ENCODE measurements at places on chromosomes 4 and X.
A peak's percentile ranks its signal among the peaks of the same experiment; 100 is the strongest.

DNA sequence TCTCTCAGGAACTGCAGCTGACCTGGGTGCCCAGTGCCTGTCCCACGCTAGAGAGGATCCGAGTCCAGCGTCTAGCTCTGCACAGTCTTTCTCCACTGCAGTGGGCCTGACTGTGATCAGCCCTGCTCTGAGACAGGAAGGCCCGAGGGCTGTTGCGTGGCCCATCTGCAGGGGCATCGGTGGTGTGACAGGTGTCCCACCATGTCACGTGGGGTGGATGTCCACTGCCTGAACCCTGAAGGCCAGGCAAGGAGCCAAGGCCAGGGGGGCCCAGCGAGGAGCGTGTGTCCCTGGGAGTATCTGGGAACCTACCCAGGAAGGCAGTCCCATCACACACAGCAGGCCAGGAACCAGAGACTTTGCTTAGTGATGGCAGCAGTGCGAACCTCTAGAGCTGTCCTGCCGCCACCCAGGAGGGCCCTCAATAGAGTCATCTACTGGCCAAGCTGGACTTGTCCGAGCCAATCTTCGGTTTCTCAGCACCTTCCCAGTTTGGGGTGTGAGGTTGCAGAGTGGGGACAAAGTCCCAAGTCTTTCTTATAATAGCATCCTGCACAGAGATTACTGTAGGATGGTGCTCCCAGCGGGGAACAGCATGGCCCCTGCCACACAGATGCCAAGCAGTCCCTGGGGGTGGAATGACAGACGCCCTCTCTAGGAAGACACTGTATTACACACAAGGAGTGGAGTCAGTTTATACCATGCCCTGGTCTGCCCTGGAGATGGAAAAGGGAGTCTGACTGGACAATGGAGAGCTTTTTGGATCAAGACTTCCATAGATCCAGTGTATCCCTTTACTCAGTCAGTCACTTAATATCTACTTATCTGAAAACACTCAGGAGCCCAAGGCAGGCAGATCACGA lies 38.3 kb downstream of the DCTD start:
- no peak for DNase-seq

- DNase-seq = no peak
Observed at GRCh38 chrX:80181079-80181478, 166.5 kb downstream of the TBX22 start.

DNA sequence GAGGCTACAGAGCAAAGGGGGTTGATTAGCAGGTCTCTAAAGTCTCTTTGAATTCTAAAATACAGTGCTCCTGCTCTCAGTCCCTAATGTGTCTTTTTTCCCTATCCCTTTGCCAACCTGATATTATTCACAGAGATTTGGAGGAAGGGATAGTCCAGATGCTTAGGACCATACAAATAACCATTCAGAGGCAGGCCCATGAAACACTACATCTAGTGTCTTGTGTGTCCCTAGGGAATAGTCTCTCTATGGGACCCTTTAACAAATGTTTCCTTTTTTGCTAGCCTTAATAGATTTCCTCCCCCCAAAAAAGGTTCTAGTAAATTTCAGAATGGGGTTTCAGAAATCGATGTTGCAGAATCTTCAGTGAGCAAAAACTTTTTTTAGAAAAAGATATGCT lies 1.7 kb downstream of the NR0B1 start:
- DNase-seq = no peak

DNA sequence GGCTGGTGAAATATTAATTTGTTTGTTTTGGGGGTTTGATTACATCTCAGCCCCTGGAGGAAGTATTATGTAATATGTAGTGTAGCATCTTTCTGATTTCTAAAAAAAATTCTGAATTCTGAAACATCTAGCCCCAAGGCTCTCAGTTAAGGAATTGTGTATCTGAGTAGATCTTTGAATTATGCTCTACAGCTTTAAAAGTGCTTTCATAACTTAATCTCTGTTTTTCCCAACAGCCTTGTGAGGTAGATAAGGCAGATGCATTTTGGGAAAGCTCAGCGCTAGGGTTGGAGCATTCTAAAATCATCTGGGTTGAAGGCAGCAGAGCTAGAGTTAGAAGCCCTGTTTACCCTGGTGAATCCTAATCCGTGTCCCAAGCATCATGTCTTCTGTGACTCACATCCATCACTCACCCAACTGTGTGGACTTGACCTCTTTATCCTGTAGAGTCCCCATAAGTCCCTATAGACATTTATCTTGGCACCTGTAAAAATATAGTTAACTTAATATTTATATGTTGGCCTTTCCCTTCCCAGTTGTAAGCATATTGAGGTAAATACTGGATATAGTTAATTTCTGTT lies 49.8 kb downstream of the FNIP2 start:
- no peak for DNase-seq

DNA sequence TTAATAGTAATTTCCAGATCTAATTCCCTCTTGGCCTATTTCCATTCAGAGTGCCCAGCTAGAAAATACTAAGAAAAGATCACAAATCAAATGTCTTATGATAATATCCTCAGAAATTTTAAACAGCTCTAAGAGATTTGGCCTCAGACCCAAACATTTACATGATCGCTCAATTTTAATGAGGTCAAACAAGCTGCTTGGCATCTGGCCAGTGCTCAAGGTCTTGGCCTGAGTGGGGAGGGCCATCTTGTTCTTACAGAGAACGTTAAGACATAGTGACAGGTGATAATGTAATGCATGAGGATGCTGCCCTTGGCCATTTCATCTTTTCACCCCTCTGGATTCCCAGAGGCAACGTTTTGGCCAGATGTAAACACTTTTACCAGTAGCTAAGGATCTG lies 159.2 kb upstream of the SLC7A11 start:
- DNase-seq = no peak

- DNase-seq = no peak
Observed at GRCh38 chr4:123874063-123874462, 477.5 kb downstream of the SPRY1 start.

- DNase-seq = no peak
Observed at GRCh38 chr4:2006956-2007653, 1.7 kb downstream of the NELFA start.

DNA sequence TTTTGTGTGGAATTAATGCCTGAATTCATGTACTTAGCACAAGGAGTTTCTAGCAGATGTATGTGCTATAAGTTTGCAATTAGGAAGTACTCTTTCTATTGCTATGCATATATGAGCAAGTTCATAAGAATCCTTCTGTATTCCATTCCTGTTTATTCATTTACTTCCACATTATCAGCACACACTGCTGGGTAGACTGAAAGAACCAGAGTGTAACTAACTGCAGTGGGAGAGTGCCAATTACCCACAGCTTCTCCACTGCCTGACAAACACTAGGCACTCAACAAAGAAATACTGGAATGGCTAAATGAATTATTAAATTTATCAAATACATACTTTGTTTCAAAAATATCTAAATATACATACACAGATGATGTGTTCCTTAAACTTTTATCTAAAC lies 219.6 kb downstream of the CAMK2D start:
- no peak for DNase-seq

DNA sequence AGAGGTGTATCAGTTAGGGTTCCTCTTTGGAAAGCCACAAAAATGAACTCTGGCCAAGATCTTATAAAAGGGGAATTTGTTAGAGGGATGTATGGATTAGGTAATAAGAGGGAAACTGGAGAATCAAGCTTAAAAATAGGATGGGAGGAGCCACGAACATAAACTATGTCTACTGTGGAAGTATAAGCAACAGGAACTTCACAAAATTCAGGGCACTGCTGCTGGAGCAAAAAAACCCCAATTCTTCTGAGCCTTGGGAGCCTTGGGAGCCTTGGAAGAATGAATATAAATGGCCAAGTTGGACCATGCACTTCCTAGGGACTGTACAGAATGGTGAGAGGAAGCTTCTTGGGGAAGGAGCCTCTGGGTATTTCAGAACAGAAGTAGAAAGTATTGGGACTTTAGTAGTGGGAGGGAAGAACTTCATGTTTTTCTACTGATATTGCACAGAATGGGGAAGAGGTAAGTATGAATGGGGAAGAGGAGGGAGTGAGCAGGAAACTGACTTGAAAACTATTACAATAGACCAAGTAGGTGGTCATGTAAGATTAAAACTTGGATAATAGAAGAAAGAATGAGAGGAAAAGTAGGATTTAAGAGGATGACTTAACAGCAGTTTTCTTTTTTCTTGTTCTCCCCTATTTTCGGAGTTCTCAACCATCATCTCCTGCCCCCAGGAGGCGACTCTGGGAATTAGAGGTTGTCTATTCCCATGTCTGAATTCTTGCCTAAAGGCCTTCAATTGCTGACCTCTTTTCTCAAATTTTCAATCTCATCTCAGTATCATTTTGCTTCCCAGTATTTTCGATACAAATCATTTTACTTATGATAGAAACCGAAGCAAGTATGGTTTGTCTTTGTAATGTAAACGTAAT lies 44.4 kb upstream of the TAPT1 start:
- DNase-seq = no peak

- peak; percentile 9 for DNase-seq
Observed at GRCh38 chrX:68945603-68946228, 116.9 kb downstream of the EFNB1 start.

GRCh38 chrX:31670245-31670644 lies 598.4 kb upstream of the FTHL17 start:
- DNase-seq = no peak

GRCh38 chr4:141220271-141220670 lies 424 bp upstream of the ZNF330 start:
- DNase-seq = no peak

DNA sequence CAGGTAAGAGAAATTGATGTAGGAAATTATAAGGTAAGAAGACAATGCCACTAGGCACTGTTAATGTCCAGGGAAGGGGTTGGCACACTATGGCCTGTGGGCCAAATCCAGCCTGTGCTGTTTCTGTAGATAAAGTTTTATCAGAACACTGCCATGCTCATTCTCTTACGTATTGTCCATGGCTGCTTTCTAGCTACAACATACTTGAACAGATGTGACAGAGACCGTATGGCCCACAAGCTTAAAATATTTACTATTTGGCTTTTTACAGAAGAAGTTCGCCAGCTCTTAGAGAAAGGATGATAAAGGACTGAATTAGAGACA lies 168.0 kb downstream of the CDS1 start:
- DNase-seq = no peak

All from RWPE1 (cell line).